ENCODE measurements at places on chromosomes 2 and 18.

DNA sequence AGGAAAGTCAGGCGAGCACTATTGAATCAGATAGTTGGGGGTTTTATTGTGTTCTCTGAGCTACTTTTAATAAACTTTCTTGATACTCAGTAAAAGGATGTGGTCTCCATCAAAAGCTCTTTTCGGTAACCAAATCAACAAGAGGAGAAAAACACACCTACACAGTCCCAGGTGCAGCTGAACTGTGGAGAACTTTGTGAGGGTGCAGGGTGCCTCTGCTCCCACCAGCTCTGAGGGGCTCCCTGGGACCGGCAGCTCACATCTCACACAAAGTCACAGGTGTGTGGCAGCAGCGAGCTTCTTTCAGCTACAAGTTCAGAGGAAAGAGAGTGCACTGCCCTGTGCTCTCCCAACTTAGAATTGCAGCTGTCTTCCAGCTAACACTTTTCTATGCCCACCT is 650.4 kb downstream of the RNF144A start:
- peak; percentile 55 for DNase-seq

DNA sequence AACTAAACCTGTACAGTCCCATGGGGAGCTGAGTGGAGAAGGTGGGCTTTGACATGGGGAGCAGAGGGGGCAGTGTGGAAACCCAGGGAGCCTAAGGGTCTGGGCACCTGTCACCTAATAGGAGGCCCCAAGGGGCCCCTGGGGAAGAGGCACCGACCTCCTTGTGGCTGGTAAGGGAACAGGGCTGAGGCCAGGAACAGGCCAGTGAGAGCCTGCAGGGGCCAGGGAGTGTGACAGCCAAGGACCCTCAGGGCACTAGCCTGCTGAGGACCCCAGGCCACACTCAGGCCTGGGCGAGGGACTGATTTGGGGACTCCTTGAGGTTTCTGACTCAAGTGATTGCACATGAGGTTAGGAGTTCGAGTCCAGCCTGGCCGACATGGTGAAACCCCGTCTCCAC is 24.5 kb upstream of the ALPP start:
- no peak for DNase-seq

- DNase-seq: no peak
Observed at GRCh38 chr2:105582952-105583660, 161.6 kb upstream of the NCK2 start.

GRCh38 chr18:48940854-48941611 is 9.7 kb downstream of the SMAD7 start:
- DNase-seq: peak; percentile 59

- DNase-seq: no peak
Observed at GRCh38 chr18:267380-267687, 513 bp downstream of the THOC1 start.

- no peak for DNase-seq
Observed at GRCh38 chr2:196391149-196391479, 219.7 kb upstream of the STK17B start.

GRCh38 chr18:44324361-44324760 is 356.3 kb upstream of the SETBP1 start:
- DNase-seq: no peak

- no peak for DNase-seq
Observed at GRCh38 chr2:98013407-98014042, 17.8 kb upstream of the TMEM131 start.

DNA sequence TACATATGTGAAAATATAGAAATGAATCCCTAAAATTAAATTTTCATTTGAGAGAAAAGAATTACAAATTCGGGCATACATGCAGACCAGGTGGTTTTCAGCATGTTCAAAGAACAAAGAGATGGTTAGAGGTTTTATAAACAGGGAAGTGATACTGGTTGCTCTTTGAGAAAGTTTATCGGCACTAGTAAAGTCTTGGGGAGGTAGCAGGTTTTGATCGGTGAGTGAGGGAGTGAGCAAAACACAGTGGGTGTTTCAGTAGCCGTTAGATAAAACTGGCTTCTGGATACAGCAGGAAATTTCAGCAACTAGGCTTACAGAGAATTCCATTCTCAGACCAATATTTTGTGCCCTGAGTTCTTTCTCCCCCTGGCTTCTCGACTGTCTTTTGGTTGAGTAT is 51.1 kb downstream of the DSC3 start:
- no peak for DNase-seq

DNA sequence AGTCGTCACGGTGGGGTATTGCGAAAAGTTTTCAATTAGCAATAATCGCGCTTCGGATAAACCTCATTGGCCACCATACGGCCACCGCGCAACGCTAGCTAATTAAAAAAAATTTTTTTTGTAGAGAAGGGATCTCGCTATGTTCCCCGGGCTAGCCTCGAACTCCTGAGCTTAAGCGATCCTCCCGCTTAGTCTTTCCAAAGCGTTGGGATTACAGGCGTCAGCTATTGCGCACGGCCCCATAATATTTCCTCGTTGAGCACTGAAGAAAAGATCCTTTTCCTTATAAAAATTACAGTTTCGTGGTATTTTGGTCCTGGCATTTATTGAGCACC is 759 bp upstream of the ACTR1B start:
- no peak for DNase-seq

GRCh38 chr2:6883448-6884122 is 6.0 kb downstream of the RSAD2 start:
- no peak for DNase-seq

- no peak for DNase-seq
Observed at GRCh38 chr2:171141320-171141719, 19.4 kb downstream of the TLK1 start.

- no peak for DNase-seq
Observed at GRCh38 chr18:10511236-10511635, 14.6 kb upstream of the NAPG start.

DNA sequence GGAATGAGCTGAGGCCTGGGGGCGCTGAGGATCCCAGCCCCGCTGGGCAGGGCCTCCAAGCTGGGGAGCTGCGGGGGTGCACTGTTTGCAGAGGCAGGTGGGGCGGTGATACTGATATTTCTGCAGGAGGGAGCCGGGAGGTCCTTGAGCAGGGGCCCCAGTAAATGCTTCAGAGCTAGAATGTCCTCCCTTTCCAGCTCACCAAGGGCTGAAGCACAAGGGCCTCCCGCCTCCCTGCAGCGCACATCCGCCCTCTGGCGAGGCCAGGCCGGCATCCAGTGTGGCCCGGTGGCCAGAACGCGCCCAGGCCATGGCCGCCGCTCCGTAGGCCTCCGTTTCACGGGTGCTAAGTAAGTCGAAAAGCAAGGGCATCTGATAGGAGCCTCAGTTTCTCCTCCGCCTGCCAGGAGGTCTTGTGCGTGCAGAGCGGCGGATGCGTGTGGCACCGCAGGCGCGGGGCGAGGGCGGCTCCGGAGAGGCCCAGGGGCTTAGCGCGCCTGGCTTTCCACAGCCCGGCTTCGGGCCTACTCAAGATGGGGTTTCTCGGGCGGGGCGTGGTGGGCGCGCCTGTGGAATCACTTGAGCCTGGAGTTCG is 29.5 kb upstream of the CHMP1B start:
- DNase-seq: no peak
